ENCODE measurements at places on chromosomes 1 and 21.

- no peak for DNase-seq
Observed at GRCh38 chr21:33546086-33546485, 3.2 kb downstream of the SON start.

DNA sequence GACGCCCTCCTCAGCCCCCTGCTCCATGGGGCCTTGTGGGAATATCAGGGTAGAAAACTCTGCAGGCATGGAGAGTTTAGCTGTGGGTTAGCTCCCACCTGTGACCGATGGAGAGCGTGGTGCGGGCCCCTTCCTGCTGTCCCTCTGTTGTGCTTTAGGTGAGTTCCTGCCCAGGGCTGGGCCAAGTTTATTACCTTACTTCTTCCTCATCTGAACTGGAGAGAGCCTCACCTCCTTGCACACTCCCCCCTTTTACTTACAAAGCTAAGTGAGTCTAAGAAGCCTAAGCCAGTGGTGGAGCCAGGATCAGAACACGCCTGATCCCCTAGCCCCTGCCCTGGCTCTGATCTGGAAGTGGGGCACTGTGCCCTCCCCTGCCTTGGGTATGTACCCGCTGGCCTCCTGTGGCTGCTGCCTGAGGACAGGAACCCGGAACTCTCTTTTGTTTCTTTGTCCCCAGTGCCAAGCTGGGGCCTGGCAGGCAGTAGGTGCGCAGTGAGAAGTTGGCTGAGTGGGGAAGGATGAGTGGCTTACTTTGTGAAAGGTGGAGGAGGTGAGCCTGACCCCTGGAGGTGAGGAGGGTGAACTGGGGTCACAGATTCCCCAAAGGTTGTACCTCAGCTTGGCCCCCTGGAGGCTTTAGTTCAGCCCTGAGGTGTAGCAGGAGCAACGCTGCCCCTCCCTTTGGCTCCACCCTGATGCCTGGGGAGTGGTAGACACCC lies 32.9 kb downstream of the ARHGEF10L start:
- DNase-seq = no peak

GRCh38 chr1:9269721-9270120 lies 23.0 kb upstream of the SPSB1 start:
- DNase-seq = no peak

DNA sequence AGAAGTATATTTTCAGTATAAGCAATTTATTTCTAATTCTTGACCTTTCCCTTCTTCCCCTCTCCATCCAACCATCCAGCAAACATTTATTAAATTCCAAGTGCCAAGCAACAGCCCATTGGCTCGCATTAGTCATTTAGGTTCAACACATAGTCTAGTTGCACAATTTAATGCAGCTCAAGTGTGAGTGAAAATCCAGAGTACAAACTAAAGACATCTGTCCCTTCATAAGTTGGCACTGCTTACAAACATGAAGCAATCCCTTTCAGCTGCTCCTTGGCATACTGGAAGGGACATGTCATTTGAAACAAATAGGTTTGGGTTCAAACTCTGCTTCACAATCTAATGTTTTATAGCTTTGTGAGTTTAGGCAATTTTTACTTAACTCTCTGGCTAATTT lies 10.7 kb downstream of the CASQ2 start:
- DNase-seq = no peak

- DNase-seq = no peak
Observed at GRCh38 chr1:52506920-52507546, 45.9 kb downstream of the TUT4 start.

GRCh38 chr1:8239039-8239305 lies 78.9 kb upstream of the SLC45A1 start:
- no peak for DNase-seq

- no peak for DNase-seq
Observed at GRCh38 chr1:244052728-244053312, 1.7 kb downstream of the ZBTB18 start.

DNA sequence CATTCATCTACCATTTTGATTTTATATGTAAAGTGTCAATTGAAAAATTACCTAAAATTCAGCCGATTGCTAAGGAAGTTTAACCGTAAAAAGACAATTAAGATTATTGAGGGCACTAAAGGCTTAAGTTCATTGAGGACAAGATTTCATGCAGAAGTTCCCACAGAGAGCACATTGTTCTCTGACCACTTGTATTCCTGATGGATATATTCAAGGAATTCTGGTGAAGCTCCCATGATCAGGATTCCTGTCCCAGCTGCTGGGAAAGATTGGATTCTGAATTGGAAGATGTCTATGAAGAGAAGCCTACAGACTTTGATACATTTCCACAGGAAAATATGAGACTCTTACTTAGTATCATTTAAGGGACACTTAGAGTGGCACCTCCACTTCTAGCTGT lies 209.2 kb upstream of the KCTD3 start:
- no peak for DNase-seq

DNA sequence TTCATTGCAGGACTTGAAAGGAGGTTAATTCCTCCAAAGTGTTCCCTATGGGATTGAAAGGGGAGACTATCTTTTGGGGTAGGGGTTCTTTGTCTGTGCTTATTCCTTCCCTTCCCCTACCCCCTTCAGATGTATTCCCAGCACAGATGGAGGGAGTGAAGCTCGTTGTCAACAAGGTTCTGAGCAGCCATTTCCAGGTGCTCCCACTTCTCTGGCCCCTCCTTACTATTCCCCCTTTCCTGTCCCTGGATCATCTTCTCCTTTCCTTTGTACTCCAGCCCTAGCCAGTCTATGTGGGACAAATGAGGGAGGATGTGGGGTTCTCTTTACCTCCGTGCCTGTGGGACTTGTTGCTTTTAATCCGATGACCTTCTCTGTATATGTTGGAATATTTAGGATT lies 899 bp downstream of the TOMM40L start:
- no peak for DNase-seq

GRCh38 chr1:87980494-87980893 lies 651.8 kb downstream of the LMO4 start:
- DNase-seq = no peak

- DNase-seq = no peak
Observed at GRCh38 chr1:167328816-167329483, 108.3 kb downstream of the POU2F1 start.

- DNase-seq = no peak
Observed at GRCh38 chr1:226476648-226477319, 68.9 kb upstream of the PARP1 start.

DNA sequence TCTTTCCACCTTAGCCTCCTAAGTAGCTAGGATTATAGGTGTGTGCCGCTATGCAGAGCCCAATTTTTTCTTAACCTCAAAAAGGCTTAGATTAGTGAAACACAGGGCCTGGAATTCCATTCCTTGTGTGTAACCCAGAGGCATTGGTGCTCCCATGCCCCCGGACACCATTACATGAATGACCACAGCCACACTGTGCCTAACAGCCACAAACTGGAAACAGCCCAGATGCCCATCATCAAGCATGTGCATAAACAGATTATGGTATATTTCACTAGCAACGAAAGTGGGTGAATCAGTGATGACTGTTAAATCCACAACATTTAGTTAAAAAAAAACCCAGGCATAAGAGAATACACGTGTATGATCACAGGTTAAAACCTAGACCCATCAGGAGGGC lies 24.4 kb downstream of the ADAM30 start:
- no peak for DNase-seq

GRCh38 chr1:82423174-82423815 lies 622.6 kb downstream of the ADGRL2 start:
- no peak for DNase-seq

DNA sequence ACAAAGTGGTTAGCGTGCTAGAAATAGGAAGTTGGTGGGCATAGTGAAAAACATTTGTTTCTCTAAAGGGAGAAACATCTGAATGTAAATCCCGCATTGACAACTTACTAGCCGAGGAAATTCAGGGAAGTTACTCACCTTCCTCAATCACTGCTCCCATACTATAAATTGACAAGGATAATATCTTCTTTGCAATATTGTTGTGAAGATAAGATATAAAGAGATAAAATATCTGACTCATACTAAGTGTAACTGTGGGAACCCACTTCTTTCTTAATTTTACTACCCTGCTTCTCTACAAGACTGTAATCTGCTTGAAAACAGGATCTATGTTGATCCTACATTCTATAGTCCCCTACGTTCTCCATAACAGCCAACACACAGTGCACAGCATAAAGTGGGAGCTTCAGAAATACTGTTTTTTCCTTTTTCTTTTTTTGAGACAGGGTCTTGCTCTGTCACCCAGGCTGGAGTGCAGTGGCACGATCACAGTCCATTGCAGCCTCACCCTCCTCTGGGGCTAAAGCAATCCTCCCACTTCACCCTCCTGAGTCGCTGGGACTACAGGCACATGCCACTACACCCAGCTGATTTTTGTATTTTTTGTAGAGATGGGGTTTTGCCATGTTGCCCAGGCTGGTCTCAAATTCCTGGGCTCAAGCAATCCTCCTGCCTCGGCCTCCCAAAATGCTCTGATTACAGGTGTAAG lies 57.4 kb upstream of the C1orf21 start:
- DNase-seq = no peak

GRCh38 chr1:184362876-184363275 lies 24.0 kb upstream of the C1orf21 start:
- DNase-seq = no peak

- no peak for DNase-seq
Observed at GRCh38 chr1:204443871-204444581, 32.4 kb upstream of the PPP1R15B start.

- no peak for DNase-seq
Observed at GRCh38 chr1:108815566-108815965, 41.3 kb downstream of the AKNAD1 start.

GRCh38 chr21:36509973-36510664 lies 30.2 kb upstream of the CLDN14 start:
- DNase-seq = no peak

- DNase-seq = no peak
Observed at GRCh38 chr1:244237445-244237844, 186.4 kb downstream of the ZBTB18 start.

DNA sequence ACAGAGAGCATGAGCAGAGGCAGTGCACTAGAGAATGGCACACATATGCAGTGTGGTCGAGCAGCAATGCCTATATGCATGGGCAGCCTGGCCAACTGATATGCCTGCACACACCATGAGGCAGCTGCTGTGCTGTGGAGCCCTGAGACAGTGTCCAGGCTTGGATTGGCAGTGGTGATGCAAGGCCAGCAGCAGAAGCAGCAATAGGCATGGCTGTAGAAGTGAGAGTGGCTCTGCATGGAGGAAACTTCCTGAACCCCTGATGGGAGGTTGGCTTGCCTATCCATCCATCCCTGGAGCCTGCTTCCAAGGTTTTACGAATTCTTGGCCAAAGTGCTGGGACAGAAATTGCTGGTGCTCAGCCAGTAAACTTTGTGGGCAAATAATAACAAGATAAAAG lies 89.7 kb downstream of the DIRAS3 start:
- no peak for DNase-seq

- DNase-seq = no peak
Observed at GRCh38 chr1:175448467-175448866, 255.9 kb upstream of the KIAA0040 start.

DNA sequence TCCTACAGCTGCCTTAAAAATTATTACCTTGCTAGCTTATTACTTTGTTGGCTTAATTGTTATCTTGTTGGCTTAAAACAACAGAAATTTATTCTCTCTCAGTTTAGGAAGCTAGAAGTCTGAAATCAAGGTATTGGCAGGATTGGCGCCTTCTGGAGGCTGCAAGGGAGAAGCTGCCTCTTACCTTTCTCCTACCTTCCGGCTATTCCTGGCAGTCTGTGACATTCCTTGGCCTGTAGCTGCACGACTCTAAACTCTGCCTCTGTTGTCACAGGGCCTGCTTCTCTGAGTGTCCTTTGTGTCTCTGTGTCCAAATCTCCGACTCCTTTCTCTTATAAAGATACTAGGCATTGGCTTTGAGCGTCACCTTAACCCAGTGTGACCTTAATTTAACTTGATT lies 579.9 kb upstream of the B3GALT2 start:
- no peak for DNase-seq

GRCh38 chr1:198756470-198756869 lies 117.6 kb downstream of the PTPRC start:
- DNase-seq = no peak

GRCh38 chr1:178531887-178532286 lies 19.0 kb downstream of the TEX35 start:
- no peak for DNase-seq

GRCh38 chr1:210908257-210908656 lies 225.7 kb downstream of the KCNH1 start:
- no peak for DNase-seq

DNA sequence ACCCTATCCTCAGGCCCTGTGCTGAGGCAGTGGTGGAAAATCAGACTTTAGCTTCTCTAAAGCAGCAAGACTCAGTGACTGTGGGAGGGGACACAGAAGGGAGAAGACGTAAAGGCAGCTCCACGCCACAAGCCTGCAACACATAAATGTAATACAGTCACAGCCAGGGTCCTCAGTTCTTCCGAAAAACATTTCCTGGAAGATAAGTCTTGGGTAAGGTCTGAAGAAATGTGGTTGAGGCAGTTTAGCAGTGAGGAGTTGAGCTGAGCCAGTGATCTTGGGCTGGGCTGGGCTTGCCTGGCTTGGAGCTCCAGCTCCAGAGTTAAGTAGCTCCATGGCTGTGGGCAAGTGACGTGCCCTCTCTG lies 127.8 kb upstream of the ADAR start:
- DNase-seq = no peak

DNA sequence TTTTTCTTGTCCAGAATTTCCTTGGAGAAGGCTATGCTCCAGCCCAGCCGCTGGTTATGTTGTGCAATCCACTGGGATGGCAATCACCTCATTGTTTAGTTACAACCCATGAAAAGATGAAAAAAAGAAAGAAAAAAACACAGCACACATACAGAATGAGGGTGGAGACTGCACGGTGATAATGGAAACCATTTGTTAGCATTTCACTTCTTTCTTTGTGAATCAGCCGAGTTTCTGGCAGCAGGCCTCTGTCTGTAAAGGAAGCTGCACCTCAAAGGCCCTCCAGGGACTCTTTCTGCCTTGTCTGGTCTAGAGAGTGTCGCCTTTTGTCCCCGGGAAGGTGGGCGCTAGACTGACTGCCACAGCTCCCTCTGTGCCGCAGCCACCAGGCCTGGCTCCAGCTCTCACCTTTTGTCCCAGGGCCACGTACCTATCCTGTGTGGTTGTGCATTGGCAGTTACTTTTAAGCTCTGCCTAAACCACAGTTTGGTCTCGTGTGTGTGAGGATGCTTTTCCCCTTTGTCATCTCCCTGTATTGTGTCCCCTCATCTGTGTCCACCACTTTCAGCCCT lies 35.6 kb downstream of the NGF start:
- DNase-seq = no peak

- no peak for DNase-seq
Observed at GRCh38 chr1:228493141-228494043, 6.2 kb downstream of the RNF187 start.

GRCh38 chr1:226730071-226730470 lies 9.0 kb downstream of the ITPKB start:
- DNase-seq = no peak

- no peak for DNase-seq
Observed at GRCh38 chr1:241896670-241896962, 48.6 kb downstream of the EXO1 start.

Data from CD4-positive, alpha-beta T cell treated with Interleukin-4 for 4 hours (primary cell).